Stomach (tissue), 19 donors: ENCODE measurements at places on chromosomes 12 and 14. TPM values are rescaled to one million over a fixed set of nuclear protein-coding genes. Genes with fewer than 3 reads are reported as not detected.

DNA sequence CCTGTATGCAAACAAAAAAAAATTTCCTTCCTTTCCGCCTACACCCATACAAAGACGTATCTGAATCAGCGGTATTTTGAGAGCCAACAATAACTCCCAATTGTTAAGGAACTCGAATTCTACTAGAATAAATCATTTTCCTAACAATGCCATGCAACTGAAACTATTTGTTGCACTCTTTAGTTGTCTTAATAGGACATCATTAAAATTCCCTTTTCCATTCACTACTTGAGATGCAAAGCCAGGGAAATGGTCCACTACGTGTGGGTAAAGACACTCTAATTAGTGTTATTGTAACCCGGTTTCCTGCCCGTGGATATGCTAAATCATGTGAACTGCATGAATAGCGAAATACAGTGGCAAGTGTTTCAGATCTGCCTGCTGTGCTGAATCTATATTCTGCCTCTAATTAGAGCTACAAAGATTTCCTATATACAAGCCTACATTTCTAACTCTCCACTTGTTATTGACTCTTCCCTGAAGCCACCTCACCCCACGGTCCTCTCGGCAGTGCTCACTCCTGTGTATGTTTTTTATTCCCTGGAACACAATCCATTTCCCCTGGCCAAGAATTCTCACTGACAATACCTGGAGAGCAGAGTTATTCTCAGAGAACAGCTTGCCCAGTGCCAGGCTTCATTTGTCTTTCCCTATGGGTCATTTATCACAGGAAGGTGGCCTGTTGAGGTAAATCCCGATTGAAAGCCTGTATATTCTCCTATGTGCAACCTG, 168.3 kb downstream of the PAWR start:
- DNase-seq: no peak

GRCh38 chr12:131142891-131143657, 189.4 kb downstream of the ADGRD1 start:
- DNase-seq: no peak

GRCh38 chr12:40013292-40013691, 92.6 kb downstream of the SLC2A13 start:
- DNase-seq: no peak

RNF41 gene
- 52.7 TPM for total RNA-seq

DNA sequence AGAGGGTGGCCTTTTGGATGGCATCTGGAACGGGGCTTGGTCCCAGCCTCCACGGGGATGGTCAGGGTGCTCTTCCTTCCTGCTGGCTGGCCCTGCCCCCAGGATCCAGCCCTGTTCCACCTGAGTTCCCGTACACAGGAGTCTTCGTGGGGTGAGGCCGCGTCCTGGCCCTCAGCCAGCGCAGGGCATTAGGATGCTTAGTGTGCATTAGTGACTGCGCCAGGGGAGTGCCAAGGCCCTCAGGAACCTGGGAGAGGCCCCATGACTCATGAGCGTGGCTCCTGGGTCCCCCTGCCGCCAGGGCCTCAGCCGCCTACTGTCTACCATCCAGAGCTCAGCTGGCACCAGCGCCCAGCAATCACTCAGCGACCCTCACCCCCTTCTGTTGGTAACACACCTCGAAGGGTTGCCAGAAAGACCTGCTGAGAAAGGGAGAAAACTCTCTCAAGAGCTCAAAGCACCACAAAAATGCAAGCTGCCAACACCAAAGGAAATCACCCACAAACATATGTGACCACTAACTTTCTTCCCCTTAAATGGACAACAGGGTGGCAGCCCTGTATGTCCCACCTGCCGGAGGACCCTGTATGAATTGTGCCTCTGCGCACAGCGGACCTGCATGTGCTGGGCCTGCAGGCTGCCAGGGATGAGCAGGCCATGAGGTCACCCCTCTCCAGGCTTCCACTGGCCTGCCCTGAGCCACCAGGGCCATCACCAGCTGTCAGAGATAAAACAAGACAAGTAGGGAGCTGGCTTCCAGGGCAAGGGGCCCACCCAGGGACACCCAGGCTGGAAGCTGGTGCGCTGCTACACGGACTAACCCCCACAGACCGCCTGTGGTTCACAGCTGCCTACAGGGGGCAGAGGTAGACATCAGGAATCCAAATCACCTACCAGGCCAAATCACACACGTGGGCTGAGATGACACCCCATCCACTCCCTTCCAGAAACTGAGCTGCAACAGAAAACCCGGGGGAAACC, 28.7 kb downstream of the CCDC85C start:
- peak; percentile 90 for DNase-seq

DNA sequence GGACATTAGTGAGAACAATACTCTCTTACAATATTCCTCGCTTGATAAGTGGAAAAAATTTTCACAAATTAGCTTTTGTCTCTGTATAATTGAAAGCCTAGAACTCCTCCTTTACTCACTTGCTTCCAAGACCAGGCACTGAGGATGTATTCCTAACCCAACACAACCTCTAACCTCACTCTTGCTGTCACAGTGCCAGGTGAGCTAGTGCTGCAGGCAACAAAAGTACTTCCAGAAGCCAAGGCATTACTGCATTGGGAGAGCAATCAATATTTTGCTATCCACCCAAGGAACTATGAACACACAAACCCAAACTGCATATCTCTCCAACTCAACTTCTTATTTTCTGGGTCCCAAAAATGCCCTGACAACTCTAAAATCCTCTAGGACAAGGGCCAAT, 1081.0 kb downstream of the VRK1 start:
- DNase-seq: no peak

DNA sequence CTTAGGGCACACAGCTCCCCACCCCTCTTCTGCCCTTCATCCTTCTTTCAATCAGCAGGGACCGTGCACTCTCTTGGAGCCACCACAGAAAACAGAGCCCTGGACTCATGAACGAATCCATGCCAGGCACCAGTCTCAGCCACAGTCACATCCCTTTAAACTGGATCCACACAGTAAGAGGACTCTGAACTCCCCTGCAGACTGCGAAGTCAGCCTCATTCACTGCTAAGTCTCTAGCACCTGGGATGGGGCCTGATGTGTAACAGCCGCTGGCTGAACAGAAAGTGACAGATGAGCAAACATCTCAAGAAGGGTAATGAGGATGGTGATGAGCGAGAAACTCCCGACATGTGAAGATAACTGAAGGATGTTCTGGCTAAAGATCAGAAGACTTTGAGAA, 45.8 kb upstream of the IQSEC3 start:
- no peak for DNase-seq

GRCh38 chr12:97306147-97306546, 156.5 kb upstream of the RMST start:
- no peak for DNase-seq

DBX2 gene
- not detected for total RNA-seq

GRCh38 chr12:42631513-42631912, 42.0 kb upstream of the PRICKLE1 start:
- no peak for DNase-seq

RASSF9 gene
- total RNA-seq: under 0.01 TPM
